ENCODE measurements at places on chromosomes 1 and 21.

- DNase-seq = no peak
Observed at GRCh38 chr21:14495075-14495474, 51.0 kb downstream of the SAMSN1 start.

GRCh38 chr21:28160378-28160777 is 832.3 kb downstream of the LTN1 start:
- no peak for DNase-seq

GRCh38 chr1:234956821-234957329 is 171.8 kb downstream of the TOMM20 start:
- DNase-seq = no peak

- DNase-seq = no peak
Observed at GRCh38 chr1:67188137-67188536, 21.9 kb downstream of the IL23R start.

GRCh38 chr1:29839726-29840125 is 603.4 kb downstream of the PTPRU start:
- DNase-seq = no peak

GRCh38 chr1:17875882-17876280 is 120.7 kb downstream of the ACTL8 start:
- DNase-seq = no peak

- no peak for DNase-seq
Observed at GRCh38 chr1:220692436-220693228, 2.5 kb downstream of the C1orf115 start.

GRCh38 chr1:204647114-204647804 is 38.3 kb downstream of the LRRN2 start:
- peak; percentile 52 for DNase-seq

DNA sequence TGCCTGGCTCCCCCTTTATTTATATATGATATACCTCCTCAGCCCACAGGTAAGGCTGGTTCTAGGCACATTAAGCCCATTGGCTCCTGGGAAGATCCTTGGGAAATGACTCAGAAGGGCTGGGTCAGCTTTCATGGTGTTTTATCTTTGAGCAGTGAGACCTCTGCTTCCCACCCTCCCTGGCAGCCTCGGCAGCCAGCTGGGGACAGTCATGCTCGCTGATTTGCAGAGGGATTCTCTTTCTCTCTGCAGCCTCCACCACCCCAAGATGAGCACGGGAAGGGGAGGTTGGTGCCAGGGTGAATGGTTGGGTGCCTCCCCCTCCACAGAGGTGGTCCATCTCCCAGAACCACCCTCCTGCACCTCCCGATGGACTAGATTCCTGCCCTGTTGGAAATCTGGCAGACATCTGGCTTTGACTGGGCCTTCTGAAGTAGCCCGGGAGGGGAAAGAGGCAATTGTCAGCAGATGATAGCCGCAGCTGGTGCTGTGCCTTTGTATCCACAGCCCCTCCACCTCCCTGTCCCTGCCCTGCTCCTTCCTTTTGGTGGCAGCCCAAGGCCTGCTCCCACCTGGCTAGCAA is 24.6 kb downstream of the IER5 start:
- no peak for DNase-seq

DNA sequence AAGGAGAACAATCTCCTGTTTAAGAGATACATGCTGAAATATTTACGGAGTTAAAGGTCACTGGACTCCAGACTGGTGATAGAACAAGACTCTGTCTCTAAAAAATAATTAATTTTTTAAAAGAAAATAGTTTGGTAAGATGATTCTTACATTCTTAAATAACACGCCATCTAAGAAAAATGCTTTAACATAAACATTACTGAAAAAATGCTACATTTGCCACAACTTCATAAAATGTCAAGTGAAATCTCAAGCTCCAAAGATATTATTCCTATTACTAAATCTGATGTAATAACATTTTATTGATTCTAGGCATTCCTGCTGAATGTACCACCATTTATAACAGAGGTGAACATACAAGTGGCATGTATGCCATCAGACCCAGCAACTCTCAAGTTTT is 4.1 kb downstream of the ANGPTL3 start:
- no peak for DNase-seq

- no peak for DNase-seq
Observed at GRCh38 chr1:206839857-206840256, 25.6 kb upstream of the IL20 start.

DNA sequence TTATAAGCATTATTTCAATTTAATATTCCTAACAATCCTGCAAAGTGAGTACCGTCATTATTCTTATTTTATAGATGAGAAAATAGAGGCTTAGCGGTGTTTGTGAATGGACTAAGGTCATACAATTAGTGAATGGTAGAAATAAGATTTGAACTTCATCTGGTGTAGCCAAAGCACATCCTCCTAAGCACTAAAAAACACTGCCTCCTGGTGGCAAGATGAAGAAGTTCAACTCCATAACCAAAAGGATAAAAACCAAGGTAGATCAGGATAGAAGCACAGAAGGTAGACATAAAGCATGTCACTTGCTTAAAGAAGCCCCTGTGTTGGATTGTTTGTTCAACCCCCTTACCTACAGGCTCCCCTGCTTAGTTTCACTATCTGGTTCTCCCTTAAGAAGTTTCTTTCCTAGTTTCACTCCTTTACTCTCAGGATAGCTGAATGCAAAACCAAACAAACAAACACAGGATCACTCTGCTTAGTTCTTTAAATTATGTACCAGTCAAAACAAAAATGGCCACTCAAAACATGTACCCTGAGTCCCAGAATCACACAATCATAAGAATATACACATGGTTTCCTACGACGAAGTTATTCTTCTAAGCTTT is 12.7 kb upstream of the AIM2 start:
- DNase-seq = peak; percentile 47

DNA sequence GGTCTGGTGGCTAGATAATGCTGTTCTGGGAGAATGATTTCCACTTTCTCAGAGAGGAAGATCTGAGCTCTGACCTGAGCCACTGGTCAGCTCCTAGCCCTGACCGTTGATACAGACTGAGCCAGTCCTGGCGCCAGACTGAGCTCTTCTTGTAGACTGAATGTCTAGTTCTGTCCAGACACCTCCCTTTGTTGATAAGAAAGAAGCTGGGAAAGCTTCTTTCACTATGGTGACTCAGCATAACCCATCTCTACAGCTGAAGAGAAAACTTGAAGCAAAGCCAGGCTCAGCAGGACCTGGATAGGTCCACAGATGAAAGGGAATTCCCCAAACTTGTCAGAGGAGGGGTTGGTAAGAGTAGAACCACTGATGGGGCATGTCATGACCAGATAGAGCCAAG is 9.9 kb upstream of the TRABD2B start:
- DNase-seq = no peak

DNA sequence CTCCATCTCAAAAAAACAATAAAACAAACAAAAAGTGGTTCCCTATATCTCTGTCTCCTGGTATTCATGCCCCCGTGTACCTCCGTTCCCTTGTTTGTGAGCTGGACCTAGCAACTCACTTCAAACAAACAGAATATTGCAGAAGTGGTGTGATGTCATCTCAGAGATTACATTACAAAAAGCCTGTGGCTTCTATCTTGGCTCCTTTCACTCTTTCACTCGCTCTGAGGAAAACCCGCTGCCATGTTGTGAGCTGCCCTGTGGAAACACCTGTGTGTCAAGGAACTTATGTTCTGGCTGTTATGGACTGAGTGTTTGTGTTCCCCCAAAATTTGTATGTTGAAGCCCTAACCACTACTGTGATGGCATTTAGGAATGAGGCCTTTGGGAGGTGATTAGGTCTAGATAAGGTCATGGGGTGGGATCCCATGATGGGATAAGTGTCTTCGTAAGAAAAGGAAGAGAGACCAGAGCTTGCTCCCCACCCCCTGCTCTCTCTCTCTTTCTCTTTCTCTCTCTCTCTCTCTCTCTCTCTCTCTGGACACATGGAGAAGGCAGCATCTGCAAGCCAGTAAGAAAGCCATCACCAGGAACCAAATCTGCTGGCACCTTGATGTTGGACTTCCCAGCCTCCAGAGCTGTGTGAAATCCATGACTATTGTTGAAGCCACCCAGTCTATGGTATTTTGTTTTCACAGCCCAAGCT is 7.4 kb upstream of the HYI start:
- DNase-seq = no peak

DNA sequence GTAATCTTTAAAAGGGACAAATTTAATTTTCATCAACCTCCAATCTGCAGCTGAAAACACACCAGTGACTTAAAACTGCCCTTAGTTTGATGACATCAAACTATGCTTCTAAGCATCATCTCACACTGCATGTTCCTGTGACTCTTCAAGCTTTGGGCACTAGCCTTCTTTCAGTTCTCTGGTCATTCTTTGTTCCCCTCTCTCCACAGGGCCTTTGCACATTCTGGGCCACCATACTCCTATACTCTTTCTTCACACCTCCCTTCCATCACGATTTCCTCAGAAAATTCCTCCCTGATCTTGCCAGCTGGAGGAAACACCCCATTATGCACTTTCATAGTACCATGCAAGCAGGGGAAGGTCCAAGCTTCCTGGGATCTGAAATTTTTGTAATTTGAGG is 77.6 kb upstream of the ZNF326 start:
- no peak for DNase-seq

GRCh38 chr1:46404482-46405196 is 10.5 kb downstream of the FAAH start:
- no peak for DNase-seq

GRCh38 chr1:46246548-46247435 is 771 bp upstream of the RAD54L start:
- peak; percentile 59 for DNase-seq

DNA sequence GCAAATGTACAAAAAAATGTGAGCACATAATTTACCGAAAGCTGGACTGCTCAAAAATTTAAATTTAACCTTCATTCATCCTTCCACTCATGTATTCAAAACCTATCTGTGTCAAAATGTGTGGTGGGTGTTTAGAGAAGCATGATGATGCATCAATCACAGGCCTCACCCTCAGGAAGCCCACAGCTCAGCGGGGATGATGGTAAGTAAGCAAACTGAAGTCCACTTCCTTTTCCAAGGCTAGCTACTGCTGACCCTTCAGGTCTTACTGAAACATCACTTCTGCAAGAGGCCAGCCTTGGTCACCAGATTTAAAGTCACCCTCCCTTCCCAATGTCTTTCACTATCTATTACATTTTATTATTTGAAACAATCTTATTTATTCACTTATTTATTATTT is 254.5 kb downstream of the DNM3 start:
- DNase-seq = no peak

GRCh38 chr1:50978144-50978851 is 8.3 kb downstream of the CDKN2C start:
- no peak for DNase-seq

- DNase-seq = peak; percentile 60
Observed at GRCh38 chr1:67142931-67143330, 8.2 kb upstream of the C1orf141 start.

- no peak for DNase-seq
Observed at GRCh38 chr1:104531990-104532389, 782.3 kb downstream of the AMY1C start.

DNA sequence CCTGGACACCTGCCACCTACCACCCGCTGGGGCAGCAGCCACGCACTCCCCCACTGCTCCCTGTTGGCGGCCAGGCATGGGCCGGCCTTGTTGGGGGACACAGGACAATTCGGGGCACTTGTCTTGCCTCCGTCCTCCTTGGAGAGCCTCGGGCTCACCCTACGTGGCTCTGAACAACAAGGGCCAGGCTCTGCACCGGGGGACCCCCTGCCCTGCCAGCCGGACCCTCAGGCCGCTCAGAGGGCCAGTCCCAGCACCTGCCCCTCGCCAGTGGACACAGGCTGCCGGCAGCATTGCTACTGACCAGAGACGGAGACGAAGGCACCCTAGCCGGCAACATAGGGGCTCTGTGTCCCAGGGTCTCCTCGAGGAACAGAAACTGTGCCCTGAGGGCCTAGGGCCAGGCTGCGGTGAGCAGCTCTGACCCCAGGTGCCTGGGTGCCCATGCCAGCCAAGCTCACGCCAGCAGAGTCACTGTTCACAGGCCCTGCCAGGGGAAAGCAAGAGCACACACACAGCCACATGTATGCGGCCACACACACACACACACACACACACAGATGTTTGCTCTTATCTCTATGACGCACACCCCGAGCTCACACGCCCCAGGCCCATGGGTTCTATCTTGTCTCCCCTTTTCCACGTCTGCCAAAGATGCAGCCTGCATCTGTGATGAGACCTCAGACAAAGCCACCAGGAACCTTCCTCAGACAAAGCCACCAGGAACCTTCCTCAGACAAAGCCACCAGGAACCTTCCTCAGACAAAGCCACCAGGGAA is 45.9 kb downstream of the MORN1 start:
- DNase-seq = no peak

GRCh38 chr1:188355847-188356246 is 1527.1 kb downstream of the PLA2G4A start:
- no peak for DNase-seq

- peak; percentile 51 for DNase-seq
Observed at GRCh38 chr1:166839600-166840308, 479 bp downstream of the POGK start.

DNA sequence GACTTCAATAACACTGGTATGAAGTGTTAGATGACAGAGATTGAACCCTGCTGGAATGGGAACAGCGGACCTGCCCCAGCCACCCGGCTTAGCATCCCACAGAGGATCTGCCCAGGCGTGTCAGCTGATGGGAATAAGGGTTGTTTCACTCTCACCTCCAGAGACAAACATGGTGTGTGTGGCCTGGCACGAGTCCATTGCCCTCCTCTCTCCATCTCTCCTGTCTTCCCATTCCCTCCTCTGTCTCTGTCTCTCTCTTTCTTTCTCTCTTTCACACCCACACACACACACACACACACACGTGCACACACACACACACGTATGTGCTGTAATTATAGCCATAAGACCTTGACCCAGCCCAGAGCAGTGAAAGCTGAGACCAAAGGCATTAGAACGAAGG is 200.2 kb downstream of the HIVEP3 start:
- no peak for DNase-seq

DNA sequence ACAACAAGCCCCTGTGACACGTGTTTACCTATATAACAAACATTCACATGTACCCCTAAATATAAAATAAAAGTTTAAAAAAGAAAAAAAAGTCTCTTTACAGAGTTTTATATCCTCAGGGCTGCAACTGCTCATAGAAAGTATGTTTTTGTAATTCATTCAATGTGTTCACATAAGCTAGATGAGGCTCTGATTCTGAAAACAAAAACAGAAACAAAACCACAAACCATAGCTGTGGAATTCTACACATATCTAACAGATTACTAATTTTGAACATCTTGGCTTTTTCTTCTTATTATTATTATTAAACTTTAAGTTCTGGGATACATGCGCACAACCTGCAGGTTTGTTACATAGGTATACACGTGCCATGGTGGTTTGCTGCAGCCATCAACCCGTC is 579.6 kb upstream of the ZRANB2 start:
- DNase-seq = no peak

DNA sequence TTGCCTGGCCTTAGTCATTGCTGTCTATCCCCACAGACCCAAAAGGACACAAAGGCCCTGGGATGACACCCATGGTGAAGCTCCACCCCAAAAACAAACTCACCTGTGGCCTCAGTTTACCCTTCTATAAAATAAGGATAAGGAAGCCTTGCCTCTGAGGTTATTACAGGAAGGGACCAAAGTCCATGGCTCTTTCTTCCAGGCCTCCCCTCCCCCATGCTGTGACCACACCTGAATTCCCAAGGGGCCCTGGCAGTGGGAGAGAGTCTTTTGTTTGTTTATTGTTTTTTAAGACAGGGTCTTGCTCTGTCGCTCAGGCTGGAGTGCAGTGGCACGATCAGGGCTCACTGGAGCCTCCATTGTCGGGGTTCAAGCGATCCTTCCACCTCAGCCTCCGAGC is 10.5 kb upstream of the TNFRSF25 start:
- no peak for DNase-seq

- peak; percentile 27 for DNase-seq
Observed at GRCh38 chr21:17903029-17903806, 84.1 kb upstream of the C21orf91 start.
